ENCODE measurements at places on chromosomes 6 and 20.

GRCh38 chr6:154791556-154792317 is 58.5 kb downstream of the SCAF8 start:
- no peak for DNase-seq

DNA sequence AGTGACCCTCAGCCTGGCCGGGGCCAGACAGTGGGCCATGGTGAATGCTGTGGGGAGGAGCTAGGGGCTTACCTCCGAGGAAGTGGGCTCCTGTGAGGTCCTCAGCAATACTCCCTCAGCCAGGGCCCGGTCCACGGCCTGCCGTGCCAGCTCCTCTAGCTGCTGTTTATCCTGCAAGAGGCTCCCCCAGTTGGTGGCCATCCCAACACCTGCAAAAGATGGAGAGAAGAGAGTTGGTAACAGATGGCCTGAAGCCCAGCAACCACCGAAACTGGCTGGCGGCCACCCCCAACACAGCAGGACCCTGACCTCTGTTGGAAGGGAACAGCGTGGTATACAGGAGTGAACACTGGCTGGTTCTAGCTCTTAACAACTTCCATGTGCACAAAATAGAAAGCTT is 4.0 kb downstream of the GSS start:
- no peak for DNase-seq

GRCh38 chr20:57139342-57140093 is 126.9 kb downstream of the BMP7 start:
- no peak for DNase-seq

- no peak for DNase-seq
Observed at GRCh38 chr6:151442371-151442770, 9.6 kb downstream of the RMND1 start.

DNA sequence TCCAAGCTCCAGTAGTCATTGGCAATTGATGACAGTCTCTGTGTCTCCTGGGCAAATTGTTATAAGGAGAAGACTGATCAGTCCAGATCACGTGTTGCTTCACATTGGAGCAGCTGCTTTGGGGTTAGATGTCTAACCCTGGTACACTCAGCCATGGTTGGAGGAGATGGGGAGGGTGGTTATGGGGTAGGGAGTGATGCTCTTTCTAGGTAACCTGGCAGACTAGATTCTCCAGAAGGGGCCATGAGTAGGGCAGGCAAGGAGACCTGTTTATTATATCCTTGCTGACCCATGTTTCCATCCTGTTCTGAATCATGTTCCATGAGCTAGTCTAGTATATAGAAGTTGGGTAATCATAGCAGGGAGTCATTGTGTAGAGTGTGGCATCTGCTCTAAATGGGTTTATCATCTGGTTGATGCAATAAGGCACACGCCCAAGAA is 50.8 kb upstream of the BACH2 start:
- DNase-seq: peak; percentile 63

DNA sequence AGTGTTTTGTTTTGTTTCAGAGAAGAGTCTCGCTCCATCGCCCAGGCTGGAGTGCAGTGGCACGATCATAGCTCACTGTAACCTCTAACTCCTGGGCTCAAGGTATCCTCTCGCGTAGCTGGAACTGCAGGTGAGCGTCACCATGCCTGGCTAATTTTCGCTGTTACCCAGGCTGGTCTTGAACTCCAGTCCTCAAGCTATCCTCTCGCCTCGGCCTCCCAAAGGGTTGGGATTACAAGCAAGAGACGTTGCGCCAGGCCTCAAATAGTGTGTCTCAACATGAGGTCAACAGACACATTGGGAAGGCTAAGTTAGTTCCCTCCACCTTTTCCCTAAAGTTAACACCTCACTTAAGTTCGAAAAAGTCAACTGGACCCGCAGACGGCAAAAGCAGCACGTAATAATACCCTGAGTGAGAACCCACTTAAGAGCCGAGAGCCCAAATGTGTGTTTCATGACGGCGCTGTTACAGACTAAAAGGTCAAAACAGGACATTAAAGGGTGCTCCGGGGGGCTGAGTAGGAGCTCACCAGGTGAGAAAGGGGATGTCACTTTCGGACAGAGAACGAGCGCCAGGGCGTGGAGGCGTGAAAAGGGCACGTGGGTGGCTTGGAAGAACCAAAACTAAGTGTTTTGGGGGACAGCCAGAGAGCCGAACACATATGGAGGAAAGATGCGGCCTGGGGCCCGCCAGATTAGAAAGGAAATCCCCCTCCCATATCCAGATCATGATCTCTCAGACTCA is 499 bp downstream of the TTI1 start:
- DNase-seq: peak; percentile 80

GRCh38 chr6:166613027-166613426 is 14.0 kb downstream of the RPS6KA2 start:
- no peak for DNase-seq

GRCh38 chr6:12379181-12379580 is 89.0 kb downstream of the EDN1 start:
- no peak for DNase-seq

GRCh38 chr20:14957402-14957801 is 620.0 kb upstream of the FLRT3 start:
- DNase-seq: no peak

DNA sequence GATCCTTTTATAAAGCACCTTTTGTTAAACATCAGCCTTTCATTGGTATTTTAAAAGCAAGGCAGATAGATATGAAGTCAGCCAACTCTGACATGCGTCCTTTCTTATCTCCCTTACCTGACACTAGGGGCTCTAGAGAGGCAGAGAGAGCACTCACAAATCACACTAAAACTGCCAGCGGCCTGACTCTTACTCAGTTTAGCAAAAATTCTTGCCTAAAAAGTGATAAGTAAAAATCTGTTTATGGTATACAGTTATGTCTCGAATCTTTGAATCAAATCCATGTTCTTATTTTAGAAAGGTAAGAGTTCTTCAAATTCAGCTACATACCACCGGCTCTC is 10.4 kb upstream of the TDRD6 start:
- no peak for DNase-seq

DNA sequence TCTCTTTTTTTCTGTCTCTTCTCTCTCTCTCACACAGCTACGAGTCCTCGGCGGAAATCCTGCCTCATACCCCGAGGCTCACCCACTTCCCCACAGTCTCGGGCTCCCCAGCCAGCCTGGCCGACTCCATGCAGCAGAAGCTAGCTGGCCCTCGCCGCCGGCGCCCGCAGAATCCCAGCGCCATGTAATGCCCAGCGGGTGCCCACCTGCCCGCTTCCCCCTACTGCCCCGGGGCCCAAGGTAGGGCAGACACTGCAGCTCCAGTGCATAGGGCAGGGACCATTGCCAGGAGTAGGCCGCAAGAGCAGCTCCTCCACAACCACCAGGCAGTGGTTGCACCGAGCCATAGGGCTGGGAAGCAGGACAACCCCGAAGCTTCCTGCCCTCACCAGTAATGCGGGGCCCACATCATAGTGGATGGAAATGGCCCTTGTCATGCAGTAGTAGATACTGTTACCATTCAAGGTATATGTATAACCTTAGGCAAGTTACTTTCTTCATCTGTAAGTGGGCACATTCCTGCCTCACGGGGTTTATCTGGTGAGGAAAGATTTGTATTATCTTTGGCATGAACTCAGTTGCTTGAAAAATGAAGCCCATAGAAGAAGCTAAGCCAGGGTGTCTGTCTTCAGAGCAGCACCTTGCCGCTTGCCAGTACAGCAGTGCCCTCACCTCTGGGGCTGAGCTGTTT is 36.9 kb upstream of the ID1 start:
- DNase-seq: no peak

GRCh38 chr20:46349035-46349741 is 40.9 kb upstream of the CDH22 start:
- peak; percentile 62 for DNase-seq

DNA sequence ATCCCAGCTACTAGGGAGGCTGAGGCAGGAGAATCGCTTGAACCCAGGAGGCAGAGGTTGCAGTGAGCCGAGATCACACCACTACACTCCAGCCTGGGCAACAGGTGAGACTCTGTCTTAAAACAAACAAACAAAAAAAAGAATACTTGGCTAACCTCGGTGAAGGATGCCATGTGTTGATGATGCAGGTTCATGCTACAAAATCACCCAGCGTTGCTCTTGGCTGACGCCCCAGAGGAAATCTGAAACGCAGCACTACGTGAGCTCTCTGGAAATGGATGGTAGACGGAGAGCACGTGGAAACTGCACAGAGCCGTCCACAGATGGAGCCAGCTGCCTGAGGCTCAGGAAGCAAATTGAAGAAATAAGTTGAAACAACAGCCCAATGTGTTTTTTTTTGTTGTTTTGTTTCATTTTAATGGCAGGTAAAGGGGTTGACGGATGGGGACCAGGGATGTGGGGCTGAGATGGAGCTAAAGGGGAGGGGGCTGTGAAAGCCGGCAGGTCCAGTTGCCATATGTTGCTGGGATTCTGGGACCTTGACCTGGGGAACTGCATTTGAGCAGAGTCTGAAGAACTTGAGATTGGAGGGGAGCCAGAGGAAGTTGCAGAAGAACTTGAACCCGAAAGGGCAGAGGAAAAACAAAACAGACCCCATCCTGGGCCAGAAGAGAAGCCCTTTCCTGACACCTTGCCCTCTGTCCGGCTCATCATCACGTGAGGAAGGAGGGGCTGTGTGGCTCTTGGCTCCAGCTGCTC is 12.8 kb upstream of the MANBAL start:
- peak; percentile 14 for DNase-seq

- no peak for DNase-seq
Observed at GRCh38 chr6:36703982-36704381, 6.4 kb downstream of the RAB44 start.

DNA sequence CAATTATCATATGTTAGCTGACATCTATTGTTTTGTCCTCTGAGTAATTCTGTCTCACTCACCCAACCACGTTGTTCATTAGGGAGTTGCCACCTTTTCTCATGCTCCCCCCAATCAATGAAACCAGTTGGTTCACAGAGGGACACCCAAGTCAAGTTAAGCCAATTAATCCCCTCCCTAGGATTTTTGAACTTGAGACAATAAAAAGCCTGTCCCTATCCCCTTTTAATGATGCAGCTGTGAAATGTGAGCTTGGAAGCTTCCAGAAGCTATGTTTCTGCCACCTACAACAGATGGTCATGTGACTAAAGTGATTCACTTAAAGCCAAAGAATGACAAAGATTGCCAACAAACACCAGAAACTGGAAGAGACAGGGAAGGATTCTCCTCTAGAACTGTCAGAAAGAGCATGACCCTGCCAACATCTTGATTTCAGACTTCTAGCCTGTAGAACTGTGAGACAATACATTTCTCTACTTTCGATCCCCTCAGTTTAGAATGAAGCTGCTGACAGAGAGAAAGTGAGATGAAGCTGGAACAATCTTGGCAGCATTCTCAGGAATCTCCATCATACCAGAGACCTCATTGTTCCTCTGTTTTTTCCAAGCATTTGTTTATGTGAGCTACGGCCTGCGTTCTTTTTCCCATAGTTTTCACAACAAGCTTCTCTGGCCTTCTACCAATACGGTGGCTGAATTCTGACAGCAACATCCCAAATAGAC is 57.8 kb upstream of the TPD52L1 start:
- DNase-seq: no peak

DNA sequence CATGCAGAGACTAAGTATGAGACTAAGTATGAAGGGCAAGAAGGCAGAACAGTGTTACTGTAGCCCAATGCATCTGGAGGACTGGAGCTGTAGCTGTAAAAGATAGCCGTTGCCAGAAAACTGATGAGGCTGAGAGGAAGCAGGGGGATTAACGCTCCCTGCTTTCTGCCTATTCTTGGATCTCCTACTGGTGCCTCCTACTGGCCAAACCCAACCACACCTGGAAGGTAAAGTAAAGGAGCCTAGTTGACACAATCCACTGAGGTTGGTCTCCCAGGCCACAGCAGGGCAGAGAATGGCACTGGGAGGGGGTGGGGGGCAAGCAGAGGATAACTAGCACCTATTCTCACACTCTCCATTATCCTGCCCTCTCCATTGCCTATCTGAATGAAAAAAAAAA is 105.0 kb upstream of the MRPS10 start:
- DNase-seq: no peak

DNA sequence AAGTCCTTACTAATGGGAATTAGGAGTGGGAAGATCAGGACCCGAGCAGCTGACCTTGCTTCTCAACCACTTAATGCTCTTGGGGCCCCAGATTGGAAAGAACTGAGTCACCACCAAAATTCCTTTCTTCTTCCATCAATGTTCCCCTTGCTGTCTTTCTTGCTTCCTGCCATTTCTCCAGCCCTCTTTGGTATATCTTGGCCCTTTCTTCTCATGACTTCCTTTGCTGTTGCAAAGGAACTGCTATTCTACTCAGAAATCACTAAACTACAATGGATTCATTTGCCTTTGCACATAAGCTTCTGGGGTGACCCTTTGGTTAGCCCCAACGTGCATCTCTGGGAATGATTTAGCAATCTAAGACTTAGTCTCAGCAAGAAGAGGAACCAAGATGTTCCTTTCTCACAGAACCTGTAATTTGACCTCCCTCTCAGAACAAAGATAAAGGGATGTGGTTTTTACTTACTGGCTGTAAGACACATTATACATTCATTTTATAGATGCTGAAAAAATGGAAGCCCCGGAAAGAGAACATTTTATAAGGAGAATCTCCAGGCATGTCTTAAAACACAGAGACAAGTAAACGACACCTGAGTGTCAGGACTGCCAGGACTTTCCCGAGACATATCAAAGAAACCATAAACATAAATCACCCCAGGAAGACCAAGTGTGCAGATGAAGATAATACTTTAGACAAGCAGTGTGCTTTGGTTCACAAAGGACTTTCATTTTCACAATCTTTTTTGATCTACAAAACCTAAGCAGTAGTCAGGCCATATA is 99.0 kb upstream of the TNFAIP3 start:
- no peak for DNase-seq

GRCh38 chr6:131911951-131912350 is 39.2 kb downstream of the CCN2 start:
- no peak for DNase-seq

GRCh38 chr20:35771367-35771688 is 487 bp upstream of the PHF20 start:
- no peak for DNase-seq

- no peak for DNase-seq
Observed at GRCh38 chr6:167053895-167054530, 54.8 kb downstream of the CEP43 start.

DNA sequence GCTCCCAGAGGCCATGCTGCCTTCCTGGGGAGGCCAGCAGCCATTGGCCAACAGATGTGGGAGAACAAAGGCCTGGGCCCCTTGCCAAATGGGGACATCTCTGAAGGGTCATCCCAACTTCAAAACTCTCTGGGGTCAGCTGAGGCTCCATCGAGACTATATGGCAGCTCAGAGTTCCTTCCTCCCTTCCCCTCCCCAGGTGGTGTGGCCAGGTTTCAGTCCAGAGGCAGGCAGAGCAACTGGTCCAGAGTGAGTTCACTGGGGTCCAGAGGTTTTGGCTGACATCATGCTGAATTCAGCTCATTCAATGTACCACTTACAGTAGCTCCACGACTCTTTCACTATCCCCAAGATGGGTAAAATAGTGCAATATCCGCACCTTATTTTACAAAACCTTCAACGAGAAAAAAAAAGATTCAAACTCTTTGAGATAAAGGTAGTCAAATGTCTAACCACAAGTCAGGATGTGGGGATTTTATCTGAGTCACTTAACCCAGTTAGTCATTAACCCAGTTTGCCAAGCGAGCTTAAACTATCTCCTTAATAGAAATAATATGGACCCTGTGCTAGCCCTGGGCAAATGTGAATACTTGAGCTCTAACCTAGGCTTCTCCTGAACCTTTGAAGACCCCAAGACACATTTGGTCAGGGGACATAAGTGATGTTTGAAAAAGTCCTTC is 108.4 kb upstream of the PLEKHG1 start:
- DNase-seq: no peak

GRCh38 chr20:32582659-32583580 is 2.2 kb downstream of the NOL4L start:
- DNase-seq: peak; percentile 41

Measured in activated CD4-positive, alpha-beta T cell treated with anti-CD3 and anti-CD28 coated beads for 48 hours (primary cell).